ENCODE measurements at places on chromosomes 6 and 20.

GRCh38 chr20:56454754-56455153 is 13.7 kb upstream of the RTF2 start:
- no peak for DNase-seq

DNA sequence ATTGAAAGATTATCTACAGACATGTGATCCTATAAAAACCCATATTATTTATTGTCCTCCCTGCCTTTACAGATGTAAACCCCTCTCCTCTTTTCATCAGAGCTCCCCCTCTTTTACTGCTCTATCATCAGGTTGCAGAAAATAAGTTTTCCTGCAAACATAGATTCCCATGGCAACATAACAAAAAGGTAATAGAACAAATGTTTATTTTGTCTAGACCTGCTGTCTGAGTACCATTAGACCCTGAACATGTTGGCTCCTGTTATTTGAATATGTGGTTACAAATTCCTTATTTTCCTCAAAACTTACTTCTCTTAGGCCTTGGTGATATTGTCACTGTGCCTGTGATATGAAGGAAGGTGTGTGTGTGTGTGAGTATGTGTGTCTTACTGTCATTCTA is 11.5 kb downstream of the MAPK14 start:
- no peak for DNase-seq

DNA sequence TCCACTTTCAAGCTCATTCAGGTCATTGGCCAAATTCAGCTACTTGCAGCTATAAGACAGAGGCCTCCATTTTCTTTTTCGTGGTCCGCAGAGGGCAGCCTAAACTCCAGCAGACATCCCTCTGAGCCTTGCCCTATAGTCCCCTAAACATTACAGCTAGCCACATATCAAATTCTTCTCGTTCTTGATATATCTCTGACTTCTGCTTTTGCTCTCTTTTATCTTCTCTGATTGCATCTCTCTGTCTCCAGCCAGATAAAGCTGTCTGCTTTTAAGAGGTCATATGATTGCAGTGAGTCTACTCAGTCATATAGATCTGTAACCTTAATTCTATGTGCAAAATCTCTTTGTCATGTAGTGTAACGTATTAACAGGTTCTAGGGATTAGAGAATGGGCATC is 358.4 kb upstream of the RGS17 start:
- DNase-seq, result no peak

DNA sequence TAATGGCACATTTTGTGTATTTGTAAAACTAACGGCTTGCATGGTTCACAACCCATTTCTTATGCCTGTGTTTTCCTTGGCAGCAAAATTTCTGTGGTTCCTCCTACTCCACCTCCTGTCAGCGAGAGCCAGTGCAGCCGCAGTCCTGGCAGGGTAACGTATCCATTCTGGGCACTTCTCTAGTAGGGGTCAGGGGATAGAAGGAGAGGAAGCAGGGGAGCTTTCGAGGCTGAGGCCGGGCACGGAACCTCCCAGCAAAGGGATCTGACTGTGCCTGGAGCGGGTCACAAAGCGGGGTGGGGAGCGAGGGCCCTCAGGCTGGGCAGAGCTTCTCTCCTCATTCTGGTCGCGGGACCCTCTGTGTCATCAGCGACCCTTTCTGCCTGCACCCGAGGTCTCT is 58.4 kb downstream of the SYTL3 start:
- no peak for DNase-seq

DNA sequence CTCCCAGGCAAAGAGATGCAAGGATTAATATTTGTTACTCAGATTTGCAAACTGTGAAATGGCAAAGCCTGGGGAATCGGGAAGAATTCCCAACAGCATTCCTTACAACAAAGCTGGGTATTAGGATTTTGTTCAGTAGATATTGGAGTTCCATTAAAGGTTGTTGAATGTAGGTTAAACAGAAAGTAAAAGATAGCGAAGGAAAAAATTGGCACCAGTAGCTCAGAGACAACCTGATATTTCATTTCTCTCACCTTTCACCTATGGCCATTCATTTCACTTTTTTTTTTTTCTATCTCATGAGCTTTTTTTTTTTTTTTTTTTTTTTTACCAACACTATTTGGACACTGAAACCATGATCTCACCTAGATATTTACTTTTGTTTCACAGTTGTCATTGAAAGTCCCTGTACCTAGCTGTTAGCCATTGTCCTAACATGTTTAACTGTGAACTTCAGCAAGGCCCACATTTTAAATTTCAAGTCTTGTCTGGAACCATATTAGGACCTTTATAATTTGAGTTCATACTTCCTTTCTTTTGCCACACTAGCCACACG is 552.5 kb downstream of the HAO1 start:
- no peak for DNase-seq

All from iPS-NIHi11 (cell line).